ENCODE measurements at places on chromosomes 1 and 21.

- DNase-seq: no peak
Observed at GRCh38 chr1:154414606-154415005, 9.5 kb downstream of the IL6R start.

DNA sequence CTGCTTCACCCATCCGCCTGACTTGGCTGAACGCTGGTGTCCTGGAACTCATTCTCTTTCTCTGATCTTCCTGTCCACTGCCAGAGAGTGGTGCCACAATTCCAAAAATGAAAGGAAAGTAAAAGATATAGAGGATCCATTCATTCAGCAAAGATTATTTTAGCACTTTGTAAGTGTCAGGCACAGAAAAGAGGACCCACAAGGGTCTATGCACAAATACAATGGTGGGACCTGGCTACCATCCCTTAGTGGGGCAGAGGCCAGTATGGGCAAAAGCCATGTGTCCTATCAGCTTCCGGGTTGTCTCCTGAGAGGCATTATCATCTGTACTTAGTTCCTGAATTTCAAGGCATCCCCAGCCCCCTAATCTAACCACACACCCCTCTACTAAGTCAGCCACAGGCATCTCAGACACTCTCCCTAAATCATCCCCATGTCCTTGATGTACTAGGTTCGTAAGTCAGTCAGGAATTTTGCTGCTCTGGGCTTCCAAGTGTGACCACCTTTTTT is 19.0 kb downstream of the SSR2 start:
- no peak for DNase-seq

DNA sequence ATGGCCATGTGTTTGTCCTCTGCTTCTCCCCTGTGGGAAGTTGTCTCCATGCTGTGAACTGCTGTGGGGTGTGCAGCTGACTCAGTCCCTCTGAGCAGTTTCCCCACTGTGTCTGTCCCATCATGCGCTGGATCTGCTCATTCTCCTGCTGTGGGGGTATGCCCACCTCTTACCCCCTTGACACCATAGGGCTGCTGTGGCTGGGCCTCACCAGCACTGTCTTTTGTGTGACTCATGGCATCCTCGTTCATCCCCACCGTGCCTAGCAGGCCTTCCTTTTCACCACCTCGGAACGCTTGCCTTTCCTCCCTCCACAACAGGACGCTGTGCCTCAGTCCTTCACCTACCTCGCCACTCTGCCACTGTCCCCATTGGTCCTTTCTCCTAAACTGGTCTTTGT is 27.3 kb downstream of the VANGL2 start:
- DNase-seq: no peak

DNA sequence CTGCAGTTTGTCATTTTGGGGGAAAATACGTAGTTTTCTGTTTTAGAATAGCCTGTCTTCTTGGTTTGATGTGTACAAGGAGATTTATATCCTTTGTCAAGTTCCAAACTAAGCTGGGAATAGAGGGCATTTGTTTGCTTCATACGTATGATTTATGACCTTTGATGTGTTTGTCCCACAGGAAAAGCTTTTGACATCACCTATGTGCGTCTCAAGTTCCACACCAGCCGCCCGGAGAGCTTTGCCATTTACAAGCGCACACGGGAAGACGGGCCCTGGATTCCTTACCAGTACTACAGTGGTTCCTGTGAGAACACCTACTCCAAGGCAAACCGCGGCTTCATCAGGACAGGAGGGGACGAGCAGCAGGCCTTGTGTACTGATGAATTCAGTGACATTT is 79.9 kb downstream of the LAMC1 start:
- DNase-seq: no peak

GRCh38 chr1:198179556-198179981 is 22.8 kb downstream of the NEK7 start:
- DNase-seq: peak; percentile 54

- peak; percentile 79 for DNase-seq
Observed at GRCh38 chr1:89454845-89455521, 69.6 kb upstream of the LRRC8B start.

GRCh38 chr1:78561856-78562255 is 58.4 kb upstream of the IFI44L start:
- DNase-seq: no peak

GRCh38 chr1:145782272-145783099 is 41.4 kb downstream of the RNF115 start:
- DNase-seq: no peak

DNA sequence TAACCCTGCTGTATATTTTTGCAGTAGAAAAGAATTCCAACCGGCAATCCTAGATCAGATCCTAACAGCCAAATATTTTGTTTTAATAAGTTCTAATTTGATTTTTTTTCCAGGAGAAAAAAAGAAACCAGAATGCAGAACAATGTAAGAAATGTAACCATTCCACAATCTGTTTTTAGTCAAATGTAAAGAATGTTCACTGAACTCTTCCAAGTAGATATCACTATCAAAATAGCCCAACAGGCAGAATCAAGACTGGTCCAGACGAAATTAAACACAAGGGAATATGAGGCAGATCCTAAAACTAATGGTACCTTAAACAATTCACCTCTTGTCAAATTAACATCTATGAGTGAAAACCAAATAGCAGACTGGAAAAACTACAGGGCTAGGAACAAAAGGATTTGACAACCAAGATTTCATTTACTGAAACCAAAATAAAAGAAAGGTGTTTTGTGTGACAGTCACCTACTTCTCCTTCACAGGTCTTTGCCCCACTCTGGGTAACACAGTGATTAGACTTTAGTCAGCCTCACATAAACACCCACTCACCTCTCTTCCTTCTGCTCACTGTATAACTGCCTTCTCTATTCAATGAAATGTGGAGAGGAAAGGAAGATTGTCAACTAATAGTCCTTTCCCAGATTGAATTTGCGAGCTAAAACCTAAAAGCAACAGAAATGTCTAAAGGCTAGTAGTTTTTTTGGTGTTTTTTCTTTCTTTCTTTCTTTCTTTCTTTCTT is 137.9 kb downstream of the FAF1 start:
- DNase-seq: no peak

DNA sequence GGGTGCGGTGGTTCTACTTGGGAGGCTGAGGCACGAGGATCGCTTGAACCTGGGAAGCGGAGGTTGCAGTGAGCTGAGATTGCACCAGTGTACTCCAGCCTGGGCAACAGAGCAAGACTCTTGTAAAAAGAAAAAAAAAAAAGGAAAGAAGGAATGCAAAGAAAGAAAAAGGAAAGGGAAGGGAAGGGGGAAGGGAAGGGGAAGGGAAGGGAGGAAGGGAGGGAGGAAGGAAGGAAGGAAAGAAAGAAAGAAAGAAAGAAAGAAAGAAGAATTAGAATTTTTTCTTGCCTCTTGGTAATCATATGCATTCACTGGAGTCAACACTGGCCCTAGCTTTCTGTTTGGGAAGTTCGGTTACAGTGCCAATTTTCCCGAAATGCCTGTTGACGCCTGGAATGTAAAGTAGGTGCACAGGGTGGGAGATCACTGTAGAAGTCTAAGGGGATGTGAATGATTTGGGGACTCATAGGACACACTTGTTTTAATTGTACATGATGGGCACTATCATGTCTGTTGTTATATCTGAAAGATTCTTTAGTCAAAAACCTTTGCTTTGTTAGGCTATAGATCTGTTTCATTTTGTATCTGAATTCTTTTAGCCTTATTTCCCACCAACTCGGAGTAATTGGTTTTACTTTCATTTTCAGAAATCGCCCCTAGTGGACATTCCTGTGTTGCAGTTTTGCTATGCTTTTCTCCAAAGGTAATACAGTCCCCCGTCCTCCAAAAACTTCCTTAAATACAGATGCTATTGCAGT is 59.8 kb upstream of the MORC3 start:
- peak; percentile 72 for DNase-seq

DNA sequence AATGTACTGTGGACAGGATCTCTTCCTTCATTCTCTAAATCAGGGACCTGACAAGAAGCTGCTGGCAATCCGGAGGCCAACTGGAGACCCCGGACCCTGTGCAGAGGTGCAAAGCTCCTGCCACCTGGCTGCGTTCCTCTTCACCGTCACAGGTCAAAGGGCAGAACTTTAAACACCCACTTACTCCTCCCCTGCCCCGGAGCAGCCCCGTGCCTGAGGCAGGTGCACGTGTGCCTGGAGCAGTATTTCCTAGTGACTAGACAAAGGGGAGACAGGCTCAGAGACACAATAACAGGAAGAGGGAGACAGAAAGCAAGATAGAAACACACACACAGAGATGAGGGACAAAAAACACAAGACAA is 6.6 kb upstream of the PIGC start:
- no peak for DNase-seq

DNA sequence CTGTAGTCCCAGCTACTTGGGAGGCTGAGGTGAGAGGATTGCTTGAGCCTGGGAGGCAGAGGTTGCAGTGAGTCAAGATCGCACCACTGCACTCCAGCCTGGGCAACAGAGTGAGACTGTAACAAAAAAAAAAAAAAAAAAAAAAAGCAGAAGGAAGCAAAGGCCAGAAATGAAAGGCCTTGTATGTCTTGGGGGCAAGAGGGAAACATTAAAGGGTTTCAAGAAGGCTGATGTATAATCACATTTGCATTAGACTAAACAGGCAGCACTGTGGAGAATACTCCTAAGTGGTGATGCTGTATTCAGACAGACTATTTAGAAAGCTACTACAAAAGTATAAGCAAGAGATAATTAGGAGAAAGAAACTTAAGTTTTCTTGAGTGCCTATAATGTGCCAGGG is 10.4 kb downstream of the ANP32E start:
- DNase-seq: no peak

GRCh38 chr1:104593413-104594187 is 843.9 kb downstream of the AMY1C start:
- DNase-seq: no peak

GRCh38 chr21:30769724-30770431 is 14.7 kb upstream of the KRTAP21-1 start:
- no peak for DNase-seq

GRCh38 chr1:182109771-182110170 is 48.3 kb upstream of the ZNF648 start:
- no peak for DNase-seq

- DNase-seq: no peak
Observed at GRCh38 chr1:174266476-174266875, 107.2 kb downstream of the RABGAP1L start.

- DNase-seq: no peak
Observed at GRCh38 chr1:62093261-62093660, 101.4 kb upstream of the L1TD1 start.

DNA sequence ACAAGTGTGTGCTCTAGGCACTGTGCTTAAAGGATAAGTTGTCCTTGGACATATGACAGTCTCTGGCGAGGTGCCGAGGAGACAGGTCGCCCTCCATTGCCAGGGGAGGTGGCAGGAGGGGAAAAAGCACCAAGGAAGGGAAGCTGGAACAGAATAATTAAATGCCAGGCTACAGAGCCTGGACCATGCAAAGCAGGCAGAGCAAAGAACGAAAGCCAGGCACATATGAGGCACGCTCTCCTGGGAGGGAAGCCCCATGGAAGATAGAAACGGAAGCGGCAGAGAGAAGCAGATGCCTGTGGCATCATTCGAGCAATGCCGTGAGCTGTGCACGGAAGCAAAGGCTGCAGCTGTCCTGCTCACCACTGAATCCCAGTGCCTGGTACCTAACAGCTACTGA is 91.2 kb downstream of the JAK1 start:
- no peak for DNase-seq

- no peak for DNase-seq
Observed at GRCh38 chr1:35064265-35064664, 14.9 kb upstream of the ZMYM1 start.

DNA sequence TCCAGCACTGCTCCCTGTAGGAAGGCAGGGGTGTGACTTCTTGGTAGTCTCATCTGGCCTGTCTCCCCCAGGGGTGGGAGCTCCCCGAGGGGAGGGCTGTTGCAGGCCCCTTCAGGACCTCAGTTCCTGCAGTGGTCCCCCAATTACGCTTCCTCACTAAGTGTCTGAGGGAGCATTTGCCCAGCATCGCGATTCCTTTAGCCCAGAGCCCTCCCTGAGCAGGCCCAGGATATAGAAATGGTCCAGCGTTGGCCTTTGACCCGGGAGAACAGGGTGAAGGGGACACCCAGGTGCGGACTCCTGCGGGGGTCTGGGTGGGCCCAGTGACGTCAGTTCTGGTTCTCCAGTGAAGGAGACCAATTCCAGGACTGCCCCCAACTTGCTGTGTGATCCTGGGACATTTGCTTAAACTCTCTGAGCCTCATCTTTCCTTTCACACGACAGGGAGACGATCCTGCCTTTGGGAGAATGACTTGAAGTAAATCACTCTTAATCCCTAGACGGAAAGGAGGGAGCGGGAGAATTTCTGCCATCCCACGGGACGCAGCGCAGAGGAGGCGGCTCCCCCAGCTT is 32.6 kb upstream of the BTG2 start:
- DNase-seq: no peak

- no peak for DNase-seq
Observed at GRCh38 chr1:116694524-116694923, 27.0 kb upstream of the IGSF3 start.
